ENCODE measurements at places on chromosomes 6 and 20.

- DNase-seq: no peak
Observed at GRCh38 chr20:4220352-4220751, 205.0 kb upstream of the RNF24 start.

- no peak for DNase-seq
Observed at GRCh38 chr6:56140090-56140489, 107.3 kb downstream of the COL21A1 start.

DNA sequence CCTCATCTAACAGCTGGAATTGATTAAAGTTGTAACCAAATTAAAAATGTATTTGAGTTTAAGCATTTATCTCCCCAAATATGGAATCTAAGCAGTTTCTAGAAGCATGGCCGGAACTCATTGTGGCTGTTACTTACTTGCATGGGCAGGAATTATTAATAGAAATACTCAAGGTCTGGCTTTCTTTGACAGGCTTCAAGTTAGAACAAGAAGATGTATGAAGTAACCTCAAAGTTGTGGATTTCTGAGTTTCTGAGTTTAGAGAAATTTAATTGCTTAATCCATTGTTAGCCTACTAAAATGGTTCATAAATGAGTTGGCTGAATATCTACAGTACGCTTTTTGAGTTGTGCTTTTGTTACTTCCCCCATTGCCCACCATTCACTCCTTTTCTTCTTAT, 7.7 kb downstream of the CARMIL1 start:
- no peak for DNase-seq

DNA sequence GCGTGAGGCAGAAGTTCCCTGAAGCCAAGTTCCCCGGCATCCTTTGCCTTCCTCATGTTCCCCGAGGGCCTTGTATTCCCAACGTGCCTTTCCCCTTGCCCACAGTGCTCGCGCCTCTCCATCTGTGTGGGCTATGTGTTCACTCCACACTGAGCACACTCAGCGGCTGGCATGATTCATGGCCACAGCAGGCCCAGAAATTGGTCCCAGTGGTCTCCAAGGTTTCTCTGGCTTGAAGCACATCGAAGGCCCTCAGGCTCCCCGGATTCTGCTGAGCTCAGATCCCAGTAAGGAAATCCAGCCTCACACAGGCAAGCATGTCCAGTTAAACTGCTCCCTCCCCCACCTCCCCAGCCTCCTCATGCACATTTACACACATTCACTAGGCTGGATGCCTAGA, 123.6 kb downstream of the ISM1 start:
- DNase-seq: no peak

DNA sequence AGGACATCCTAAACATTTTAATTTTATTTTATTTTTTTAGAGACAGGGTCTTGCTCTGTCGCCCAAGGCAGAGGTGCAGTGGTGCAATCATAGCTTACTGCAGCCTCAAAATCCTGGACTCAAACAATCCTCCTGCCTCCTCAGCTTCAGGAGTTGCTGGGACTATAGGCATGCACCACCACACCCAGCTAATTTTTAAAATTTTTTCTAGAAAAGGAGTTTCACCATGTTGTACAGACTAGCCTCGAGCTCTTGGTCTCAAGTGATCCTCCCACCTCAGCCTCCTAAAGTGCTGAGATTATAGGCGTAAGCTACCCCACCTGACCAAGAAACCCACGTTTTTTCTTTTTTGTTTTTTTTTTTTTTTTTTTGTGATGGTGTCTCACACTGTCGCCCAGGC, 33.3 kb downstream of the BAK1 start:
- no peak for DNase-seq

DNA sequence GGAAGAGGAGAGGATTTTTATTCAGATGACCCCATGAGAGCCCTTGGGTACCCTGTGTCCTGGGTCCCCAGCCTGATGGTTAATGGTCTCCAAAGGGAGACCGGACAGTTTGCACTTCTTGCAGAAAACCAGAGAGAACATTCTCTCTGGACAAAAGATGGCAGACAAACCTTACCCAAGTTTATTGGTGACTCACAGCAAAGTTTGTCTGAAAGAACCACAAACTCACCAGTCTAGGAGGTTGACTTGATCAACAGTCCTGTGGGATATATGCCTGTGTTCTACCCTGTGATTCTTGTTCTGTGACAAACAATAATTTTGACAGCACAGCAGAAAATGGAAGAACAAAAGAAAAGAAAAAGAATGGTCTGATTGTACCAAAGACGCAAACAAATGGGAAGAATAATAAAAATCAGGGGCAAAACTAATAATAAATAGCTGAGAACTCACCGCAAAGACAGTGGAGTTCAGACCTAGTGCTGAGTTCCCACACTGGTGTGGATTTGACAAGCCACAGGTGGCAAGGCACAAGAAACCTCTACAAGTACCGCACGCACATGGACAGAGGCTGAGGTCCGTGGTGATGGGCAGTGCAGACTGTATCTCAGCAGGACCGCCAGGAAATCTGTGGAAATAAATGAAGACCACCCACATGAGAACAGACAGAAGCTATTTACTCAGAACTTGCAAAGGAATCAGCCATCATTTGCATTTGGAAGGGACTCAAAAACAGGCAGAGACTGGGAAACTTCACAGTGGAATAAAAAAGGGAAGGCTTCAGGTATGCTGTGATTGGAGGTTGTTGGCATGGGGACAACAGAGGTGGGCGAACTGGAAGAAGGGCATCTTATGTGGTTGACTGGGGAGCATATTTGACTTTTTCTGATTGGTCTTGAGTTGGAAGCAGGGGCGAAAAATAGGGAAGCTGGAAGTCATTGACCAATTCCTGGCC, 246.3 kb upstream of the RNF24 start:
- DNase-seq: no peak

GRCh38 chr20:32623667-32624157, 38.6 kb upstream of the NOL4L start:
- DNase-seq: no peak

GRCh38 chr6:148925701-148926100, 178.9 kb downstream of the UST start:
- no peak for DNase-seq

DNA sequence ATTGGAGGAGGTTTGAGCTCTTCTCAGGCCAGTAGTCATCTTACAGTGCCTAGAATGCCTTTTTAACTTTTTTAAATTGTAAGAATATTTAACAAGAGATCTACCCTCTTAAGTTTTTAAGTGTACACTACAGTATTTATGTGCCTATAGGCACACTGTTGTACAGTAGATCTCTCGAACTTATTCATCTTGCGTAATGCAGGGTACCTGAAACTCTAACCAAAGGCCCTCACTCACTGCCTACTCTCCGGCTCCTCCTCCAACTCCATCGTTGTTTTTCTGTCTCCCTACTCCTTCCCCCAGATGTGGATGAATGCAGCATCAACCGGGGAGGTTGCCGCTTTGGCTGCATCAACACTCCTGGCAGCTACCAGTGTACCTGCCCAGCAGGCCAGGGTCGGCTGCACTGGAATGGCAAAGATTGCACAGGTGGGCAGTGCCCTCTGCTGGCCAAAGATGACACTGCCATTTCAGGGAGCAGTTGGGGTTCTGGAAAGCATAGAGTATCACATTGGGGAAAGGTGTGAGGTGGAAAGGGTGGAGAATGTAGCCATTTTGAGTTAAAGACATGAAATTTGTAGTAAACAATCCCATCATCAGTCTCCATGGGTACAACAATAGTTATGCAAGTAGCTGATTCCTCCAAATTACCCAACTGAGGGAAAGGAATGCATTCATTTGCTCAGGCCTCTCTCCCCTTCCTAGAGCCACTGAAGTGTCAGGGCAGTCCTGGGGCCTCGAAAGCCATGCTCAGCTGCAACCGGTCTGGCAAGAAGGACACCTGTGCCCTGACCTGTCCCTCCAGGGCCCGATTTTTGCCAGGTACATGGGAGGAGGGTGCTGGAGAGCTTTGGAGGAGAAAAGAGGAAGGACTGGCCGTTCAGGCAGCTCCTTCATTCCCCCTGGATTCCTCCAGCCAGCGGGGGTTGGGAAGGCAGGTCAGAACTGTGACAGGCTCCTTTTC, 18.4 kb upstream of the ZNF76 start:
- peak; percentile 49 for DNase-seq

GRCh38 chr20:37407019-37407566, 61.2 kb downstream of the SRC start:
- no peak for DNase-seq

- no peak for DNase-seq
Observed at GRCh38 chr6:1436334-1437306, 47.2 kb downstream of the FOXF2 start.

DNA sequence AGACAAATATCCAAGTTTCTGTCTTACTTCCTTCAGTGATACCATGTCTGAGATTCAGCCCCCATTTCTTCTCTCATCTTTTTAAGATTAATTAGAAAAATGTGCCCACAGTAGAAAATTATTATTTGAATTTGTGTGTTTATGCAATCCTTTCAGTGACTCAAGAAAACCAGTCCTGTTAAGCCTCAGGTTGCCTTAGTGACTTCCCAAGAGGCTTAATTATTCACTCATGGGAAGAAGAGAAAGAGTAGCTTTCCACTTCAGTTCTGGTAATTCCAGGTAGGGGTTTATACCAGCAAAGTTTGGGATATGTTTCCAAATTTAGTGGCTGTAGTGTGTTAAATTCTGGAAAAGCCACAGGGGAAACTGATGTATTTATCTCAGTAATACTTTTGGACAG, 149.1 kb downstream of the RIMS1 start:
- no peak for DNase-seq

DNA sequence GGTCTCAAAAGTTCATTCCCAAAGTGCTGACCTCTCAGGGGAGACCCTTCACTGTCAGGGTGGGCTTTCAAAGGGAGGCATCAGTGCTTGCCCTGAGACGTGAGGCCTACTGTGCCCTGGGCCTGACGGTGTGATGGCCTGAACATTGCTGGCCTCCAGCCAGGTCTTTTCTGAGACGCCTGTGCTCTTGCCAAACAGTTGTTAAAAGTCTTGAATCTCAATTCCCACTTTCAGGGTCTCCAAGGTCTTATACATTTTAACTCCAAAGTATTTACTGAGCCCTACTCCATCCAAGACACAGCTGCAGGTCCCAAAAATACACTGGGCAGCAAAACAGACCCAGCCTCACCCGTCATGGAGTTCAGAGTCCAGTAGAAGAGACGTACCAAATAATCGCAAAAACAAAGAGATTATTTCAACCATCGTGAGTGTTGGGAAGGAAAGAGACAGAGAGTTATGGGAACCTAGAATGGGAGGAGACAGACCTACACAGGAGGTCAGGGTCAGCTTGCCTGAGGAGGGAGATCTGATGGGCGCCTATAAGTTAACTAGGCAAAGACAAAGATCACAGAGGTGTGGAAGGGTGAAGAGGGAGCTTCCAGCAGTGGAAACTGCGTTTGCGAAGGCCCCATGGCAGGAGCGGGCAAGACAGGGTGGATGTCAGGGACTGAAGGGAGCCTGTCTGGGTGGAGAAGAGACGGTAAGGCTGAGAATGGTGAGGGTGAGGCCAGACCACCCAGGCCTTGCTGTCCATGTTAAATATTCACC, 446.3 kb downstream of the PREX1 start:
- no peak for DNase-seq

DNA sequence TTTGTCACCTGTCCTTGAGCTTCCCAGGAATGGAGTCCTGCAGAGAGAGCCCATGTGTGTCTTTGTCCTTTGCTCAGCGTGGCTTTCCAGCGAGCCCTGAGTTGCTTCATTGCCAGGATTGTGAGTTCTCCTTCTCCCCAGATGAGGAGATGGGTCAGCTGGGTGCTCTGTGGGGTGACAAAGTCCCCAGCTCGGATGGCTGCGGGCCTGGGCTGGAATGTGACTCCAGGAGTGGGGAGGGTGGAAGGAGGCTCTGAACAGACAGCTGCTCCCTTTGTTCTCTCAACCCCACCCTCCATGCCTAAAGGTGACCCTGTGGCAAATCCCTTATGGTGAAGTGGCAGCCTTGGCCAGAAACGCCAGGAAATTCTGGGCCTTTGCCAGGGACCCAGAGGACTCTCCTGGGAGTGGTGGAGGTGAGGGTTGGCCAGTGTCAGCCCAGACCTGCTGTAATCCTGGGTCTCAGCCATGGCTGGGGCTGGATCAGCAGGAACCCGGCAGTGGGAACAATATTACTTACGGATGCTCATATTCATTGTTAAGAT, 44.4 kb upstream of the CST5 start:
- no peak for DNase-seq

GRCh38 chr6:33630014-33630413, 8.9 kb downstream of the ITPR3 start:
- DNase-seq: no peak

GRCh38 chr6:125957391-125957693, 772 bp downstream of the HINT3 start:
- no peak for DNase-seq

DNA sequence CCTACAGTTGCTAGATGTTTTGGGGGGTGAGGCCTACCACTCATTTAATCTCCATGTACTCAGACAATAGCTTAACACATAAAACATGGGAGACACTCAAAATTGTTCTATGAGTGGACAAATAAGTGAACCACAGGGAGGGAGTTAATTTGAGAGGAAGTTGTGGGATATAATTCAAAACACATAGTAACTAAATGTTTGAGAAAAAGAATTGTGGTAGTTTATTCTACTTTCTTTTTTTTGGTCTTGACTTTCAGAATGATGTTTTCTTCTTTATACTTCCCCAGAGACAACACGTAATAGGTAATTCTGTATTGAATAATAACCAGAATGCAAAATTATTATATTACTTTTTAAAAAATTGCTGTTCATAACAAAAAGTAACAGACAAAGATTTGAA, 453.8 kb downstream of the RFPL4B start:
- no peak for DNase-seq

- DNase-seq: no peak
Observed at GRCh38 chr20:24910461-24910860, 38.6 kb upstream of the CST7 start.

- no peak for DNase-seq
Observed at GRCh38 chr6:170188571-170189001, 102.3 kb downstream of the DLL1 start.

DNA sequence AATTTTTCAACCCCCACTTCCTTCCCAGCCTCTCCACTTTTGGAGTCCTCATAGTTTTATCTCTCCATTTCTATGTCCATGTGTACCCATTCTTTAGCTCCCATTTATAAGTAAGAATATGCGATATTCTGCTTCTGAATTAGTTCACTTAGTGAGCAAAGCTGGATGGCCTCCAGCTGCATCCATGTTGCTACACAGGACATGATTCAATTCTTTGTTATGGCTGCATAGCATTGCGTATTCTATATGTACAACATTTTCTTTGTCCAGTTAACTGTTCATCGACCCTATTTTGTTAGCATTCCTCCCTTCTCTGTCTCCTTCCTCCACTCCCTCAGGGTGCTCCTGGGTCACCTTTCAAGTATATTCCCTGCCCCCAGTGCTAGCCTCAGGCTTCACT, 210.0 kb upstream of the SSTR4 start:
- no peak for DNase-seq

DNA sequence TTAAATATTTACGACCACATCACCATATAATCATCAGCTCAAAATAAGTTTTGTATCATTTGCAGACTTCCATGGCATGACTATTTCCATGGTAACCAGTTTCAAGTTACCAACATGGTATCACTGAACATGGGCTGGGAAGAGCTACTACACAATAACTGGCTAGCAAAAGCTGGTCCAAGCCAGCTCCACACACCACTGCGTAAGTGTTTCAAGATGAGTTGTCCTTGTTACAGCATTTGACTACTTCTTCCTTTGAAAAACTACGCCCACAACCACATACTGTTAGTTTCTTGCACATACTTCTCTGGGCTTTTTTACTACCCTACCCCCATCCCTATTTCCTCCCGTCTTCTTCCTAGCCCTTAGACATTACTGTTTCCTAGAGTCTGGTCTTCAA, 8.5 kb downstream of the CD164 start:
- no peak for DNase-seq

All from stimulated activated CD4-positive, alpha-beta T cell treated with anti-CD3 and anti-CD28 coated beads, TNF-alpha, amount 100 ng/mL, for 1 hour (primary cell).